ENCODE measurements at places on chromosomes 3 and 15.
A peak's percentile ranks its signal among the peaks of the same experiment; 100 is the strongest.

GRCh38 chr3:23743141-23743784 is 62.5 kb upstream of the UBE2E1 start:
- no peak for DNase-seq

GRCh38 chr3:127324913-127325628 is 37.2 kb upstream of the PRR20G start:
- DNase-seq: no peak

GRCh38 chr15:52078876-52079700 is 33.5 kb downstream of the BCL2L10 start:
- peak; percentile 36 for DNase-seq

GRCh38 chr15:81049835-81050234 is 49.1 kb downstream of the TLNRD1 start:
- no peak for DNase-seq

DNA sequence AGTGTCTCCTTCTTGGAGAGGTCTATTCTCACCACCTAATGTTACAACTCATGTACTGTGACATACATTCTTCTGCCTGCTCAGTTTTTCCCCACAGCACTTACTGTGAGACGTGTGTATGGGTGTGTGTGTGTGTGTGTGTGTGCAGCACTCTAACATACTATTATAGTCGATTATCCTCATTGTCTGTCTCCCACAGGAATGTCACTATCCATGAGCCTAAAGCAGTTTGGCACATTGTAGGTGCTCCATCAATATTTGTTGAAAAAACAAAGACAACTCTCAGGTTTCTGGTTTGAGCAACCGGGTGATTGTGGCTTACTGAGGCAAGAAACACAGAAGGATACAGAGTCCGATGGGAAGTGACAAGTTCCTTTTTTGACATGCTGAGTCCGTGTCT is 8.6 kb upstream of the ZNF148 start:
- DNase-seq: no peak

GRCh38 chr3:158420654-158421396 is 150.2 kb upstream of the MLF1 start:
- no peak for DNase-seq

DNA sequence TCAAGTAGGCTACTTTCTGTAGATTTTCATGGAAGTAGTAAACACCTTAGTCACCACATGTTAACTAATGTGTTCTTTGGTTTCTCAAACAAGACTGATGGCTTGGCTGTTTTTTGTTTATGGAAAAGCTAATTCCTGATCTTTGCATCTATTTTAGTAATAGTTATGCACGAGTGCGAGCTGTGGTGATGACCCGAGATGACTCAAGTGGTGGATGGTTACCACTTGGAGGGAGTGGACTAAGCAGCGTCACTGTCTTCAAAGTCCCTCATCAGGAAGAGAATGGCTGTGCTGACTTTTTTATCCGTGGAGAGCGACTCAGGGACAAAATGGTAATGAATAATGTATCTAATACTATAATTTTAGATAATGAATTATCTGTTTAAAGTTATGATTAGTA is 46.6 kb downstream of the SPRED1 start:
- DNase-seq: no peak

DNA sequence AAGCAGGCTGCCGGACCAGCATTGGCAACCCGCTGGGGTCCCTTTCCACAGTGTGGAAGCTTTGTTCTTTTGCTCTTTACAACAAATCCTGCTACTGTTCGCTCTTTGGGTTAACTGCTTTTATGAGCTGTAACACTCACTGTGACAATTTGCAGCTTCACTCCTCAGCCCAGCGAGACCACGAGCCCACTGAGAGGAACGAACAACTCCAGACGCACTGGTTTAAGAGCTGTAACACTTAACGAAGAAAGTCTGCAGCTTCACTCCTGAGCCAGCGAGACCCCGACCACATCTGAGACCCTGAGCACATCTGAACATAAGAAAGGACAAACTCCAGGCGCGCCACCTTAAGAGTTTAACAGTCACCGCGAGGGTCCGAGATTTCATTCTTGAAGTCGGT is 10.7 kb upstream of the CCR4 start:
- DNase-seq: no peak

DNA sequence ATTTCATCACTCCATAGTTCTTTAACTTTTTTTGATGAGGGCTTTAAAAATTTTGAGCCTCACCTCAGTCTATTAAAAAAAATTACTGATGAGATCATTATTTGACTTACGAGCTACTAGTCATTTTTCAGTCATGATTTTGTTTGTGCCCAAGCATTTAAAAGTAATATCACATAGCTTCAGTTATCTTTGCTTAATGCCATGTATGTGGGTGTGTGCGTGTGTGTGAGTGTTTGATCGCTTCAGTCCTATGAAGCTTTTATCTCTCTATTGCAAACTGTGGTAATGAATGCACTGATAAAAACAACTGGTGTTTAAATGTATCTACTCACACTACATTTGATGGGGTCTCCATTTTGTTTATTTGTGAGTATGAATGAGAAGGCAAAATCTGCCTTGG is 49.8 kb downstream of the RSRC1 start:
- no peak for DNase-seq

- DNase-seq: no peak
These were observed 5.9 kb downstream of the DUOX2 start for GRCh38 chr15:45107941-45108630.

DNA sequence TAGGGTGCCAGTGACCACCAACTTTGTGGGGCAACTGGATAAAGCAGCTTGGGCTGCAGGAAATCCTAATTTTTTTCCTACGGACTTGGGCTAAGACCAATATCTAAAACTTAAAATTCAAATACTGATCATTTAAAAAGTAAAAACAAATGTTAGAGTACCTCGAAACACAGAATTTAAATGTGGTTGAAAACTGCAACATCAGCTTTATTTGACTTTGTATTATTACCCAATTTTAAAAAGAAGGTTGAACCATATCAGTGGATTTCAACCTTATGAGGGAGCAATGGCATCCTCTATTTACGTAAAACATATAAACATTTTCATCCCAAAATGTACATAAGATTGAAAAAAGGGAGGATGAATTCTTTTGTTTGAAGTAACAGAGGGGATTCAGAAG is 26.2 kb downstream of the CFAP20DC start:
- no peak for DNase-seq

GRCh38 chr3:134144694-134145093 is 106.0 kb downstream of the RYK start:
- no peak for DNase-seq

DNA sequence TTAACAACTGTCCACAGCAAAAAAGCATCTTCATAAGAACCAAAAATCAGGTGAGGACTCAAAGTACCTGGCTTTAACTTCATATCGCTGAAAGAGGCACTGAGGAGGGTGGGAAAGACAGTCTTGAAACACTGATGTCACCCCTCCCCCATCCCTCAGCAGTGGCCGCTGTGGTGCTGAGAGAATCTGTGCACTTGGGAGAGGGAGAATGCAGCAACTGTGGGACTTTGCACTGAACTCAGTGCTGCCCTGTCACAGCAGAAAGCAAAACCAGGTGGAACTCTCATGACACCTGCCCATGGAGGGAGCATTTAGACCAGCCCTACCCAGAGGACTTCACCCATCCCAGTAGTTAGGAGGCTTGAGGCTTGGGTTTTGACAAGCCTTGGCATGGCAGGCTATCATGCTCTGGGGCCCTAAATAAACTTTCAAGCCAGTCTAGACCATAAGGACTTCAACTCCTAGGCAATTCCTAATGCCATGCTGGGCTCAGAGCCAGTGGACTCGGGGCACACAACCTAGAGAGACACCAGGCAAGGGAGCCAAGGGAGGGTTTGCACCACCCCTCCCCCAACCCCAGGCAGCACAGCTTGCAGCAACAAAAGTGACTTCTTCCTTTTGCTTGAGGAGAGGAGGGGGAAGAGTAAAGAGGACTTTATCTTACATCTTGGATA is 6.1 kb upstream of the ZSCAN2 start:
- DNase-seq: no peak

- DNase-seq: no peak
These were observed at the start of gene RHOV for GRCh38 chr15:40873694-40874561. Gene RHOV (minus strand): TSS chr15:40874234. CDS start chr15:40874139, 95 bp downstream.

GRCh38 chr3:37031096-37031682 is 37.9 kb downstream of the MLH1 start:
- no peak for DNase-seq

Data from amniotic stem cell (primary cell).